ENCODE measurements at places on chromosomes 7 and 10. TPM values are rescaled to one million over a fixed set of nuclear protein-coding genes. Genes with fewer than 3 reads are reported as not detected.

- no peak for DNase-seq
Observed at GRCh38 chr7:1229202-1229947, 3.3 kb upstream of the UNCX start.

Gene CALCR
- not detected for total RNA-seq

Gene VTI1A
- total RNA-seq, result 16.8 TPM

DNA sequence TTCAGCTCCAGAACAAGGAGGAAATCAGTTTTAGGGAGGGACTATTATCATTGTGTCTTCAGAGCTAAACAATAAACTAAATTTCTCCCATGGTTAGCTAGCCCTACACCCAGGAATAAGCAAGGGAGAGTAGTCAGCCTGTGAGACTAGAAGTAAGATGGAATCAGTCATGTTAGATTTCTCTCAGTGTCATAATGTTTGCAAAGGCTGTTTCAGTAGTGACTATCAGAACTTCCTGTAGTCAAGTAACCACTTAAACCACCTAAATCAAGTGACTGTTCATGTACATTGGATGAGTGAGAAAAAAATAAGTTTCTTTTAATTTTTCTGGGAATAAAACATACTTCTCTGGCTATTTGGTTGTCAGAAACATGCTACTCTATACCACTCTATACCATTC lies 121.6 kb downstream of the KCND2 start:
- DNase-seq, result no peak

- DNase-seq, result no peak
Observed at GRCh38 chr7:141609576-141609975, 58.4 kb downstream of the AGK start.

GRCh38 chr7:91352091-91352490 lies 87.9 kb downstream of the FZD1 start:
- DNase-seq, result no peak

- no peak for DNase-seq
Observed at GRCh38 chr7:31919678-31920369, 150.4 kb downstream of the PDE1C start.

- no peak for DNase-seq
Observed at GRCh38 chr10:71339796-71340589, 20.9 kb downstream of the SLC29A3 start.

Gene OR13A1
- not detected for total RNA-seq

DNA sequence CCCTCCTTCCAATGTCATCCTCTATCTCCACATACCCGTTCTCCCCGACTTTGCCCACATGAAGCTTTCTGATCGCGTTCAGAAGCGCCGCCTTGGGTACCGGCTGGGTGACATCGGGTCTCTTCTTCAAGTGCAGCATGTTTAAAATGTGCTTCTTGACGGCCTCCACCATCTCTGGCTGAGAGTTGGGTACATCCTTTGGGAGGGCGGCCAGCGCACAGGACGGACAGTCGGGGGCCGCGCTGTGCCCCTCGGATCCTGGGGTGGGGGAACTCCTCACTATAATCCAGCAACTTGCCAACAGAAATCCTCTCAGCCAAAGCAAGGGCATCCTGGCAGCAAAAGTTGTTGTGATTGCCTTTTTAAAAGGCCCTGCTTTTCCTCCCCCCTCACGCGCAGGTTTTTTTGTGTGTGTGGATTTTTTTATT lies 2.8 kb downstream of the INHBA start:
- DNase-seq, result no peak

Gene WIPF3
- not detected for total RNA-seq

Gene AQP1
- total RNA-seq, result 6.6 TPM

DNA sequence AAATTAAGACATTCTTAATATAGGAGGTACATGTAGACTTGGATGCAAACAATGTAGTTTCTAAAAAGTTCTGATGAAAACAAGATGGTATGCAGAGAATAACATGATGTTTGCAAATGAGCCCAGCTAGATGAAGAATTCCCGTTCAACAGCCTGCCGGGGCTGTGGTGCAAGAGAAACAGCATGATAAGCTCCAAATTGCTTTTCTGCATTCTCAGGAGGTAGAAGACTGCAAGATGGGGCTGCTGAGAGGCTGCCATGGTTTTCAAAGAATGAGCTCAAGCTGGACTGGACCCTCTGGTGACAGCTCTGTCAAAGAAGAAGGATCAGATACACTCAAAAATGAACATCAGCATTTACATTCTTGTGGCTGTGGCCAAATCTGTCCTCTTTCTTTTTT lies 73.4 kb upstream of the PALS2 start:
- DNase-seq, result no peak

DNA sequence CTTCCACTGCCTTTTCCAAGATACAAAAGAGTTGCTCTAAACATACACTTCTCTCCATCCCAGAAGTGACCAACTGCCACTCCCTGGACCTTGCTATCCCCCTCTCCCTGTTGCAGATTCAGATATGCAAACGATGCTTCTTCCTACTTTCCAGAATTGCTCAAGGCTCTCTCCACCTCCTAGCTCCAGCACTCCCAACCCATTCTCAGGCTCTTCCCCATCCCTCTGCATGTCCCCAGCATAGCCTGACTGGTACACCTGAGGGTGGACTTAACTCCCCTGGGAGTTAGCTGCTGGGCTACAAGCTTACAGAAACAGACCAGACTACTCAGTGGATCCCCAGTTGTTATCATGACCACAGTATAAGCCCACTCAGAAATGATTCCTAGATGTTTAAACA lies 27.6 kb downstream of the MKRN1 start:
- DNase-seq, result no peak
